ENCODE measurements at places on chromosomes 2 and 18.

DNA sequence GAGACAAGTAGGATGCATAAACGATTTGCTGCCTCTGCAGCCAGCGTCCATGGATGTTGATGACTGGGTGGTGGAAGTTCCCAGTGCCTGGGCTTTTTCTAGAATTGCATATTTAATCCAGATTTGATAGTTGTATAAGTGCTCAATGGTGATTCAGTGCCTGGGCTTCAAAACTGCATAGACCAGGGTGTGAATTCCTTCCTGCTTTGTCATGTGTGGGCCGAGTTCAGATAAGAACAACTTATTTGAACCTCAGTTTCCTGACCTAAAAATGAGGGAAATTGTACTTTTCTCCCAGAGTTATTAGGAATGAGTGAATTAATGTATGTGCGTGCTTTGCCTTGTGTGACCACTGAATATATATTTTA, 154.6 kb downstream of the WDSUB1 start:
- DNase-seq, result no peak

- DNase-seq, result no peak
Observed at GRCh38 chr2:172438741-172439508, 11.5 kb downstream of the ITGA6 start.

- no peak for DNase-seq
Observed at GRCh38 chr2:39991298-39991697, 212.2 kb upstream of the THUMPD2 start.

GRCh38 chr2:54191361-54192135, 64.5 kb downstream of the TSPYL6 start:
- DNase-seq, result no peak

DNA sequence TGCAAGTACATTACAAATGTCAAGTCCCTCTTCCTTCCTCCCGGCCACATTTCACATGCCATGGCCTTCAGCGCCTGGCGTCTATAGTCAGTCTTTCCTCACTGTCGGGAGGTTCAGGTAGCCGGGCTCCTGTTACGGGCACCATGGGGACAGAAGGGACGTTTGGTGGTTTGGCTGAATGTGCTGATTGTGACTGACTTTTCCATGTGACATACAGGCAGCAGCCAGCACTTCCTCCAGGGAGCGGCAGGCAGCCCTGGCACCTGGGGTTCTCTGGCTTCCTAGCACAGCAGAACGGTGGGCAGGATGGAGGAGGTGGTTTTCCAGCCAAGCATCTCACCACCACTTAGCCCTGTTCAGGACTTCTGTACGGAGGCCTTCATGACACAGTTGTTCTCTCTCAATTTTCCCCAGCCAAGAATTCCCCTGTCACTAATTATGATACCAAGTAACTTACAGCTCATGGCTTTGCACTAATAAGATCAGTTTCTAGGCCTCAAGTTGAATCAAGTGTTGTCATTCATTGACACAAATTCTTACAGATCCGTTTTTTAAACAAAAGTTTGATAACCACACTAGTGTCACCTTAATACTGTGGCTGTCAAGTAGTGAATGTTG, 83.9 kb upstream of the REV1 start:
- DNase-seq, result no peak

GRCh38 chr2:164562666-164563065, 58.6 kb downstream of the GRB14 start:
- no peak for DNase-seq

DNA sequence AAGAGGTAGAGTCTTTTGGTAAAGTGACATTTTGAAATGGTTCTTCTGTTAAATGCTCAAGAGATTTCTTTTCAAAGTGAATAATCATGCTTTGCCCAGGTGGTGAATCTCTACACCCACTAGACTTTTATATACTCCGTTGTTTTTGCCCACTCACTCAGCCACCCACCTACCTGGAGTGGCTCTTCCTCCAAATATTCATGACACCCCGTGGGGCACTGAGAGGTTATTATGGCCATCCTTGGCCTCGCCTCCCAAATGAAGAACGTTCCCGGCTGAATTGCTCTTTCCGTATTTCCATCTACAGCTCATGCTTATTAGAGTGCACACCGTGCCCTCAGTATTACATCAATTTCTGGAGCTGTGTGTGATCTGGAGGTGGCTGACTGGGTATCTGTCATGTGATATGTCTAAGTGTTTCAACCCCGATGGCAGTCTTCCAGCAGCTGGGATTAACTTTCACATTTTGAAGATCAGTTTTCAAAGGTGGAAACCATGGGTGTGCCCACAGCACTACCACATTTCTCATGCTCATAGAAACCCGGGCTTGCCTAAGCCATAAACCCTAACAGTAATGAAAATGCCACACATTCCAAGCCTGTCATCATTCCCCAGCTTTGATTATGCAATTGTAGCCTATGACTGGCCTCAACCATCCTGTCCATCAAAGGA, 406.6 kb upstream of the MMADHC start:
- no peak for DNase-seq

DNA sequence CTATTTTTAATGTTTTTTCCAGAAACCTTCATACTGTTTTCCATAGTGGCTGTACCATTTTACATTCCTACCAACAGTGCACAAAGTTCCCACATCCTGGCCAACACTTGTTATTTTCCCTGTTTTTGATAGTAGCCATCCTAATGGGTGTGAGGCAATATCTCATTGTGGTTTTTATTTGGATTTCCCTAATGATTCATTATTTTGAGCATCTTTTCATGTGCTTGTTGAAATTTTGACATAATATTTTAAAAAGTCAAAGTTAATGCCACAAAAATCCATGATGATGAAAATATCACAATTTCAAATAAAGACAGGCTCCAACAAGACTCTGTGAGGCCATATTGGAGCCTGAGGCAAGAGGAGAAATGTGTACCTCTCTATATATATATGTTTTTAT, 50.2 kb downstream of the VWA3B start:
- no peak for DNase-seq
